ENCODE measurements at places on chromosomes 7 and 10.

DNA sequence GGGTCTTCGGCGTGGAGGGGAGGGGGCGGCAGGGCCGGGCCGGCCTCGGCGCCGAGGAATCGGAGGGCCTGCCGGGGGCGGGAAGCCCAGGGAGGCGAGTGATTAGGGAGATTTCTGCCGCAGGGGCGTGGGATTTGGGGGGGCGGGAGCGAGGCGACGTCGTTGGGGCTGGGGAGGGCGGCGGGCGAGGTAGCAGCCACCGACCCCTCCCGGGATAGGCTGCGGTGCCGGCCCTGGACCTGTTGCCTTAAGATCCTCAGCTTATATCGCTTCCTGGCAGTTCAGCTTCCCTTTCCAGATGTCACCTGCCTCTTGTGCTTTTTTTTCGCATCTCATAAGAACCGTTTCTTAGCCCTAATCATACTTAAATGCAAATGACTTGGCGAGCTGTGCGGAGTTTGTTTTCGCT is 655 bp downstream of the LMTK2 start:
- peak; percentile 26 for DNase-seq

DNA sequence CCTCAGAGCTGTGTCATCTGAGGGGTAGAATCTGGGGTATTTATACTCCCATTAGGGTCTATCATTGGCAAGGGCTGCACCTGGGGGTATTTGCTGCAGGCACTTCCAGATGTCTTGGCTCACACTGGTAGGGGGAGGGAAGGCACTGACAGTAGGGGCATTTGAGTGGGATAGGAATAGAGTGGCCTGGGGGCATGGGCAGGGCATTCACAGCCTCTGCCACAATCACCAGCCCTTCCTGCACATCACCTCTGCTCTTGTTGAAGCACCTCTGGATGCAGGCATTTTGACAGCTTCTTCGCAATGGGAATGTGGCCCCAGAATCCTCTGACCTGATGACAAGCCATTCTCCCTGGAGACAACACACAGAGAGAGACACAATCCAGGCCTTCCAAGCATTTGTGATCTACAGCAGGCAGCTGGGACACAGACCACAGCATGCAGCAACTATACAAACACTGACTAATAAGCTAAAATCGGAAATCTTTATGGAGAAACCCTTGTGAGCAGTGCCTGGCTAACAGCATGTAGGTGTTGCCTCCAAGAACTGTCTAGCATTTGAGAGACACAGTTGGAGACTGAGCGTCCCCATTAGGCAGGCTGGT is 178.5 kb downstream of the KCNMA1 start:
- no peak for DNase-seq

- DNase-seq: no peak
These were observed 103.0 kb upstream of the SEMA3A start for GRCh38 chr7:84297616-84298015.

- no peak for DNase-seq
These were observed 73.0 kb downstream of the MICU1 start for GRCh38 chr10:72552857-72553256.

GRCh38 chr10:117078168-117078837 is 59.8 kb downstream of the VAX1 start:
- DNase-seq: no peak

DNA sequence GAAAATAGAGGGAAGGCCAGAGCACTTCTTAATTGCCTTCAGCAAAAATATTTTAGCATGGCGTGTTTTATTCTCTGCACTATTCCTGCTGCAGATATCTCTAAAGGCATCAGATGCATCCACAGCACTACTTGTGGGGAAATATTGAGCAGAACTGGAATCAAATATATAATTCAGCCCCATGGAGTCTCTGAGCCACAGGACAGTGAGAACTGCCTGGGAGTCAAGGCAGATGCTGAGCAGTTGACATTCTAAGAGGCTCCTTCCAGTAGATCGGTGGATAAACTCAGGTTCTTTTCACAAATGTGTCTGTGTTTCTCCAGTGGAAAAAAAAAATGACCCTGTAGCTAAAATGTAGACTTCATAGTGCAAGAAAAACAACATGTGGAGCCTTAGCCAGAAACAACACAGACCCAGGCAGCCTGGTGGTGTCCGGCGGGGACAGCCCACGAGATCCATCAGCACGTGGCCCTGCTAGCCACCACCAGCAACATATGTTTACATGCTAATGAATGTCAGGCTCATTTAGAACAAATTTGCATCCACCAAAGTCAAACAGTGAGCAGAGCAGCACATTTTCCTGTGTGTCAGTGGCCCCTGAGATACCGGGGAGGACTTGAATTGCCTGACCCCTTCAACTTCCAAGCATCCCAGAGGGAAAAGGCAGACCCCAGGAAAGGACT is 123.3 kb upstream of the PFKP start:
- no peak for DNase-seq
